ENCODE measurements at places on chromosomes 11 and 22.
A peak's percentile ranks its signal among the peaks of the same experiment; 100 is the strongest.

- peak; percentile 81 for DNase-seq
Observed at GRCh38 chr11:20397281-20397680, 9.8 kb downstream of the PRMT3 start.

DNA sequence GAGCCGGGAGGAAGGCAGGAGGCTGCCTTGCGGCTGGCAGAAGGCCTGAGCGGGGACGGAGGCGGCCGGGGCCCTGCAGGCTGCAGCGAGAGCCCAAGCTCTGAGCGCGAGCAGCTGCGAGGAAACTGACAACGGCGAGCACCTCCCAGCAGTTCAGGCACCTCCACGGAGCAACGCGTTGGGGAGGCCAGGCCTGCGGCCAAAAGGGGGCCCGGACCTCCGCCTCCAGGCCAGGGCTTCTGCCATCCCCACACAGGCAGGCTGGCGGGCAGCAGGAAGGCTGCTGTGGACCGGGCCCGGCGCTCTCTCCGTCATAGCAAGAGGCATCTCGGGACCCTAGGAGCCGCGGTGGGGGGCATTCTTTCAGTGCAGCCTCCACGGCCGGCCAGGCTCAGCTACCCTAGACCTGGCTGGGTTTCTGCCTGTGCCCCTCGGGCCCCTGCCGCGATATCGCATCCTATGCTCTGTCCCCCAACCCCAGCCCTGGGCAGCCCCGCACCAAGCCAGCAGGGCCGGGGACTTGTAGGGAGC, 22.9 kb upstream of the SLC22A12 start:
- DNase-seq = no peak

DNA sequence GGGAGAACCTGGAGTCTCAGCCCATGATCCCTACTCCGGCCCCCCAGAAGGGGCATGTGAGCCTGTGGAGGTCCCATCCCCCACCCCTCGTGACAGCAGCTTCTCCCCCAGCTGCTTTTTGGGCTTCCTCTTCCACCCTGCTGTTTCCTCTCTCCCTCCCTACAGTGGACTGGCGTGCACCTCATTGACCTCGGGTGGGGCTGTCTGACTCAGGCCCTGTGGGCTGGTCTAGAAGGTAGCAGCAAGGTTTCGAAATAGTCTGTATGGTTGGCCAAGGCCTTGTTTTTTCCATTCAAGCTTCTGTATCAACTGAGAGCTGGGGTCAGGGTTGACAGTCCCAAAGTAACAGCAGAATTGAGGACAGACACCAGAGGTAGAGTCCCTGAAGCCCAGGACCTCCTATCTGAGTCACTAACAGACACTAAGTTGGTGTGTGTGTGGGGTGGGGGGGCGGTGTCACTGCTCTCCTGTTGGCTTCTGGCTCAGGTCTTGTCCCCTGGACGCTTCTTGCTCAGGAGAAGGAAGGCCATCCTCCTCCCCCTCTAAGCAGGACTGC, 7.7 kb downstream of the SLC37A2 start:
- peak; percentile 88 for DNase-seq

DNA sequence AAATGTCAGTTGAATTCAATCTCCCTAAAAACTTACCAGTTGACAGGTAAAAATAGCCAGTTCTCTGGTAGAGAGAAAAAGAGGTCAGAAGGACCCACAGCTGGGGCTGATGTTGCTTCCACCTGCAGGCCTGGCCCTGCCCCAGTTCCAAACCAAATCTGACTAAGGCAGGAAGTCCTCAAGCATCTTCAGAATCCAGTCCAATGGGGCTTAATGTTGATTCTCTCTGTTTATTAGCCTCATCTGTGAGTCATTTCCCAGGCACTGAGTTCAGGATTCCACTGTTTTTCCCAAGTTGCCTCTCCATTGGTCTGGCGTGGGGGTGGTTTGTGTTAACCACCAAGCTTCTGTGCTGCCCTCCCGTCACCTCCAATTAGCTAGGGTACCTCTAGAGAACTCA, 601.8 kb downstream of the INSC start:
- DNase-seq = no peak

- DNase-seq = no peak
Observed at GRCh38 chr11:10693509-10694081, at the start of gene IRAG1. Gene IRAG1, minus strand, starts transcription at chr11:10693755. Its CDS starts 153 bp downstream, at chr11:10693602.

- DNase-seq = no peak
Observed at GRCh38 chr11:5937868-5938602, 4.0 kb upstream of the OR56A3 start.

- DNase-seq = no peak
Observed at GRCh38 chr22:25508161-25508560, 56.3 kb upstream of the GRK3 start.

All from OCI-M1 (cell line).